Activated CD4-positive, alpha-beta memory T cell treated with anti-CD3 and anti-CD28 coated beads, Interleukin-2, amount 10 ng/mL, durations not matched to agents 7 days and 5 days (primary cell): ENCODE measurements at places on chromosomes 12 and 14. TPM values are rescaled to one million over a fixed set of nuclear protein-coding genes. Genes with fewer than 3 reads are reported as not detected.

EPYC gene
- not detected for total RNA-seq

ANKRD52 gene
- total RNA-seq: 46.4 TPM

KRT73 gene
- total RNA-seq: not detected

SLC17A8 gene
- not detected for total RNA-seq

NPFF gene
- total RNA-seq: not detected

LRP10 gene
- total RNA-seq: 88.5 TPM

CLEC2A gene
- total RNA-seq: not detected

PRKD1 gene
- total RNA-seq: not detected

STXBP6 gene
- not detected for total RNA-seq

SRRM4 gene
- not detected for total RNA-seq

TSHR gene
- 0.70 TPM for total RNA-seq

SIX6 gene
- not detected for total RNA-seq

PRR4 gene
- total RNA-seq: 0.68 TPM

MAP3K9 gene
- 5.9 TPM for total RNA-seq

FGFR1OP2 gene
- total RNA-seq: 87.5 TPM

IFNG gene
- 22.0 TPM for total RNA-seq

STAC3 gene
- total RNA-seq: 4.1 TPM

HOXC12 gene
- total RNA-seq: not detected

FZD10 gene
- not detected for total RNA-seq

RASSF8 gene
- total RNA-seq: 1.2 TPM

RNASE3 gene
- not detected for total RNA-seq

MFAP5 gene
- not detected for total RNA-seq

BBOF1 gene
- 0.50 TPM for total RNA-seq

DIO2 gene
- total RNA-seq: not detected

C14orf39 gene
- not detected for total RNA-seq

GLIPR1L2 gene
- not detected for total RNA-seq

BCAT1 gene
- 22.8 TPM for total RNA-seq

LRP6 gene
- total RNA-seq: 0.40 TPM

AKAP5 gene
- total RNA-seq: 0.88 TPM

LMNTD1 gene
- not detected for total RNA-seq

RAB35 gene
- total RNA-seq: 78.5 TPM

BICDL1 gene
- 44.6 TPM for total RNA-seq

PAPLN gene
- 1.4 TPM for total RNA-seq

CLEC1B gene
- not detected for total RNA-seq

HSPB8 gene
- total RNA-seq: not detected

GPR132 gene
- total RNA-seq: 51.4 TPM

RPL10L gene
- total RNA-seq: not detected

DHH gene
- total RNA-seq: 0.08 TPM

KCNH3 gene
- 0.58 TPM for total RNA-seq

NGB gene
- not detected for total RNA-seq

GPR84 gene
- total RNA-seq: 0.18 TPM

KERA gene
- not detected for total RNA-seq

LIN52 gene
- 14.5 TPM for total RNA-seq

ESPL1 gene
- total RNA-seq: 90.2 TPM

PYGL gene
- total RNA-seq: 0.40 TPM

DEGS2 gene
- total RNA-seq: 0.20 TPM

YEATS4 gene
- 43.0 TPM for total RNA-seq

PLEKHD1 gene
- 0.13 TPM for total RNA-seq

PPM1H gene
- not detected for total RNA-seq

CFAP54 gene
- total RNA-seq: 0.55 TPM

PLEKHH1 gene
- 0.63 TPM for total RNA-seq

CATSPERB gene
- total RNA-seq: 2.5 TPM

AQP5 gene
- total RNA-seq: not detected
